ENCODE measurements at places on chromosomes 5 and 9.
A peak's percentile ranks its signal among the peaks of the same experiment; 100 is the strongest.

DNA sequence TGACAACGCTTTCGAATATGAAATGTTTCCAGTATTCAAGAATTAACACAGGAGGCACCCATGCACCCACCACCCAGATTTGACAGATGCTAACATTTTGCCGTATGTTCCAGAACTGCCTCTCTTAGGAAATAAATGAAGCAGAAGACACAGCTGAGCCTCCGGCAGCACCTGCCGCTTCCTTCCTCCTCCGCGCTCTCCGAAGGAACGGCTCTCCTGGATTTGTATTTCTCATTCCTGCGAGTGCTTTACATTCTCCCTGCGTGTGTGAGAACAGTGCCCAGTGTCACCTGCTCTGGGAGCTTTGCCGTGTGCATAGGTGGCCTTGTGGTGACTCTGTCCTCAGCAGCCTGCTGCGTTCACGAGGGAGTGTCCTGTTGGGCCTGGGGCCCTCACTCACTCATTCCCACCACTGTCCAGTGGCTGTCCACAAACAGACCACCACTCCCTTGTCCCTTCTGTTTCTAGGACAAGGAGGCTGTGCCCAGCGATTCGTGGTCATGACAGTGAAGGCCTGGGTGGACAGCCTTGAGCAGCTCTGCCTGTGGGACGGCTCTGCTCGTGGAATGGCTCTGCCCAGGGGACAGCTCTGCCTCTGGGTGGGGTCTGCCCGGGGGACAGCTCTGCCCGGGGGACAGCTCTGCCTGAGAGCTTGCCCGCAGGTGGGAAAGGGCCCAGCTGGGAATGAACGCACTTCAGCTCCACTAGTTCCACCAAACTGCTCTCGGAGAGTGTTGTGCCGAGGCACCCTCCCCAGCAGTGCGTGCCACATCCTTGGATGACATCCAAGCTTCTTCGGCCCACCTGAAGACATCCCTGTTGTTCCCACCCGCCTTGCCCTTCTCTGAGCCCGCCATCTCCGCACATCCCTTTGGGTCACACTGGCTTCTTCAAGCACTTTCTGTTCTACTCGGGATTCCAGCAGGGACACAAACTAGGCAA is 170.5 kb upstream of the PPP1R26 start:
- no peak for DNase-seq

DNA sequence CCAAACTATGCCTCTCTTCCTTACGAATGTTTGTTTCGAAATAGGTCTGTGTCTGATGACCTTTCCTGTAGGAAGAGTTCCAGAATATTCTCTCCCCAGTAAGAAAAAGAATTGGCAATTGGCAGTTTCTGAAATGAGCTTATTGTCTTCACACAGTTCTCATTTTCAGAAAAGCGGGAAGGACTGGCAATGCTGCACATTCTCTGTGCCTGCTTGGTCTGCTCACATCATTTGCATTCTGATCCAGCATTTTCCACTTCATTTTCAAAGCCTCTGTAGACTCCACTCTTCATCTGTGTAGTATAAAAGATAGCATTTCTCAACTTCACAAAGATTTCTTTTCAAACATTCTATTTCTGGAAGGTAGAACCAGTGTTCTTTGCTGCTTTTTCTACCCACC is 120.6 kb upstream of the CCDC112 start:
- no peak for DNase-seq

- DNase-seq, result peak; percentile 22
These were observed 42.9 kb downstream of the GPBP1 start for GRCh38 chr5:57216714-57217113.

- no peak for DNase-seq
These were observed 20.8 kb downstream of the SV2C start for GRCh38 chr5:76104027-76104426.

DNA sequence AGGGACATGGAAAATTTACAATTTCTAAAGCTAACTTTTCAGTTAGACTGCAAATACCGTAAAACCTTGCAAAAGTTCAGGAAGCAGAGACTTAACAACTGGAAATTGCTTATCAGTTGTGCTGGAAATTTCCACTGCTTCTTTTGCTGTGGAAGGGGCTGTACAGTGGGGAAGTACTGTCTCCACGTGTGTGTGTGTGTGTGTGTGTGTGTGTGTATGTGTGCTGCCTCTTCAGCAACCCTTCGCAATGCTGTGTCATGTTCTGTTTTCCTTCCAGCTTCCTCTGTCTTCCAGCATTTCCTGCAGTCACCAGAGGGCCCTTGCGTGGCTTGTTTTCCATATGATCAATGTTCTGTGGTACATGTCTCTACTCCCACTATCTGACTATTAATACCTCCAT is 87.5 kb upstream of the RANBP3L start:
- no peak for DNase-seq

GRCh38 chr5:176995122-176995490 is 11.5 kb downstream of the UIMC1 start:
- DNase-seq, result no peak

DNA sequence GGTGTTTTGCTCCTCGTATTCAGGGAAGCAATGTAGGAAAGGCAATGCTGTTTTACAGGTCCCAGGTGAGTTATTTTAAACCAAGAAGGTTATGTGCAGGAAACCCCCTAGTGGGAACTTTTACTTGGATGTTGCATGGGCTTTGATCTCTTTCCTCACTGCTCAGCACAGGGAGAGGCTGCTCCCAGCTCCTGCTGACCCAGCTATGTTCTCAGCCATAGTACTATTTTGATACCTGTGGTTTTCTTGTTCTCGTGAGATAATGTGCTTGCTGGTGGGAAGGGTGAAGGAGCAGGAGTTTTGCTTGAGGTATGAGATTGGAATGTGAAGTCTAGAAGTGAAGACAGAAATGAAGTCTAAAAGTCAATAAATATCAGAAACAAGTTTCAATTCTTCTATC is 265.6 kb upstream of the FBXL7 start:
- no peak for DNase-seq

GRCh38 chr9:83346655-83347420 is 191.4 kb downstream of the FRMD3 start:
- no peak for DNase-seq

DNA sequence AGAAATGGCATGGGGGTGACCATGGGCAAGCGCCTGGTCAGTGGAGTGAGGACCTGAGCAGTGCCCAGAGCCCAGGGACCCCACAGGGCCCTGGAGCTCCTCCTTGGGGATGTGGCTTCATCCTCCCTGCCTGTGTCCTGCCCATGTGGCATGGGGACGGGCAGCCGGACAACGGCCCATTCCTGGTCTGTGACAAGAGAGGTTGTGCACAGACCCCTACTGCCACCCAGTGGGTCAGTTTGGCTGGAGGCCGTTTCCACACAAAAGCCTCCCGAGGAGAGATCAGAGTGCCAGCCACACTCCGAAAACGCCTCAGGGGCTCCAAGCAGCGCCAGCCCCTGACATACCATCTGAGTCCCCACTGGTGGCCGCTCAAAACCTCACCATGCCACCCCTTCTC is 19.8 kb downstream of the SLC6A18 start:
- DNase-seq, result no peak

DNA sequence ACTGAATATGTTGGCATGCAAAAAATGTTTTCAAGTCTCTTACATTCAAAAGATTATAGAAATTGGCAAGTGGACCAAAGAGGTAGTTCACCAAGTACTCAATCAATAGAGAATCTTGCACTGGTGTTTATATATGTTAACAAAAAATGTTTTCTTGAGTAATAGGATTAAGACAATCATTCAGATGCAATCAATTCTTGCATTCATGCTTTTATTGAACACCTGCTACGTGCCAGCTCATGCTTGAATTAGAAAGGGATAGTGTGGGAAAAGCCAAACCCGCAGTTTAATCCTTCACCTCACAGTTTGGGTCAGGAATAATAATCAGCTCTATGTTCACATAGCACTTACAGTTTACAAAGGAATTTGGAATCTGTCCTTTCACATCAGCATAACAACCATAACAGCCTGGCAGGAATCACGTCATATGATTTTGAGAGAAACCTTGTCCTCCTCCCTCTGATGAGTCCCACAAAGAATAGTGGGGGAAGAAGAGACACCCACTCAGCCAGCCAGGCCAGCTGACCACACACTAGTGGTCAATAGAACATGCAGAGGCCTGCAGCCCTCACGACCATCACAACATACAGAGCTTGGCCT is 36.8 kb upstream of the FRRS1L start:
- DNase-seq, result no peak
